Activated CD4-positive, alpha-beta T cell treated with anti-CD3 and anti-CD28 coated beads, Interleukin-2, amount 50 U/mL, for 1 hour (primary cell): ENCODE measurements at places on chromosomes 11 and 22.

- DNase-seq: no peak
Measured at GRCh38 chr11:80261776-80262175, 820.9 kb upstream of the TENM4 start.

DNA sequence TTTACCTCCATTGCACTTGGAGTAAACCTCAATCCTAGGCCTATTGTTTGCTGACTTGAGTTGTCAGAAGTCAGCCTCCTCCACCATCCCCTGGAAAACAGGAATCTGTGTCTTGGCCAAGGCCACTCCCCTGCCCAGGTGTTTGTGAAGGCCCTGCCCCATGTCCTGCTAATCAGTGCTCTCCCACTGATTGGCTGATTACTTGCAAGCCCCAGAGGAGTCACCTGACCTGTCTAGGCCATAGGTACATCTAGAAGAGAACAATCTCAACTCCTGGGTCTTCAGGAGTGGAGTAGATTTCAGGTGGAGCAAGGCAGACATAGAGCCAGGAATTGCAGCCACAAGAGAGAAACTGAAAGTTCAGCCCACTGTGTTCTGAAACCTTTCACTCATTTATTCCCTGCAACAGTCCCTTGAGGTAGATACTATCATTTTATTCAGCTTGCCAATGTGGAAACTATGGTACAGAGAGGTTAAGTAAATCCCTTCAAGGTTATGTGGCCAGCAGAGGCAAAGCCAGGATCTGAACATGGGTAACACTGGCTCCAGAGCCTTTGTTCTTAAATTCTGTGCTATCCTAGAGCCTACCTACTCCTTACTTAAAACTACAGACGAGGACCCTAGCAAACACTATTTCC, 10.4 kb downstream of the OAF start:
- DNase-seq: no peak

GRCh38 chr22:41966607-41967240, 2.5 kb upstream of the SEPTIN3 start:
- DNase-seq: peak; percentile 16

GRCh38 chr11:116928102-116928777, 90.8 kb upstream of the APOA1 start:
- no peak for DNase-seq

GRCh38 chr22:44384563-44385295, 72.0 kb upstream of the SHISAL1 start:
- no peak for DNase-seq

- DNase-seq: no peak
Measured at GRCh38 chr11:103295704-103296103, 186.5 kb downstream of the DYNC2H1 start.

GRCh38 chr11:10551845-10552352, 10.9 kb upstream of the RNF141 start:
- no peak for DNase-seq

GRCh38 chr11:110199184-110199981, 97.0 kb downstream of the RDX start:
- no peak for DNase-seq

DNA sequence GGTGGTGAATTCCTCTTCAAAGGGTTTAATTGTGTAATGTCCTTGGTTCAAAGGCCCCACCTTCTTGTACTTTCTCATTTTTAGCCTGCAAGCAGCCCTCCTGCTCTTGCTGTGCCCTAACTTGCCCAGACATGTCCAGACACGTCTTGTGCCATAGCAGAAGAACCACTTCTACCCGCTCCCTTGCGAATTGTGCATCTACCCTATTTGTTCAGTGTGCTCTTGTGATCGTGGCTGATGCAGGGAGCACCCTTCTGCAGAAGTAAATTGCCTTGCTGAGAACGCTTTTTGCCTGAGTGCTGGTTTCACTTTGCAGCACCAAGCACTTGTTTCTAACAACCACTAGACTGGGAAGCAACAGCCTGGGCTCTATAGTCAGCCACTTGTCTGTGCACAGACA, 249.4 kb downstream of the SBF2 start:
- DNase-seq: no peak

- no peak for DNase-seq
Measured at GRCh38 chr22:46136486-46137217, 13.7 kb upstream of the PPARA start.

DNA sequence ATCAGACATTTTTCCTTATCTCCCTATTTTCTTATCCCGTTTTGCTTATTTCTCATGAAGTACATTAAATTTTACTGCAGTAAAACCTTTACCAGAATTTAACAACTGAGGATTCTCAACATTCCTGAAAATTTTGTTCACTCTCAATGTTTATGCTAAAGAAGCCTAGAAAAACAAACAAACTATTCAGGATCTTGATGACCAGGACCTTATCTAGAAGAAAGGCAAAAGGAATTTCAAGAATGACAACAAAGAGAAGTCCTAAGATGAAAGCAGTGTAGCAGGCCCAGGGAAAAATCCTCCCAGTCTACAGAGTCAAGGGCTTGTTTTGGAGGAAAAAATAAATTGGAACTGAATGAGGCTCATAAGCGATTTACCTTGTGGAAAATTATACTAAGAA, 283.3 kb upstream of the ARHGAP42 start:
- no peak for DNase-seq

- no peak for DNase-seq
Measured at GRCh38 chr11:62752994-62753735, 795 bp downstream of the ZBTB3 start.

DNA sequence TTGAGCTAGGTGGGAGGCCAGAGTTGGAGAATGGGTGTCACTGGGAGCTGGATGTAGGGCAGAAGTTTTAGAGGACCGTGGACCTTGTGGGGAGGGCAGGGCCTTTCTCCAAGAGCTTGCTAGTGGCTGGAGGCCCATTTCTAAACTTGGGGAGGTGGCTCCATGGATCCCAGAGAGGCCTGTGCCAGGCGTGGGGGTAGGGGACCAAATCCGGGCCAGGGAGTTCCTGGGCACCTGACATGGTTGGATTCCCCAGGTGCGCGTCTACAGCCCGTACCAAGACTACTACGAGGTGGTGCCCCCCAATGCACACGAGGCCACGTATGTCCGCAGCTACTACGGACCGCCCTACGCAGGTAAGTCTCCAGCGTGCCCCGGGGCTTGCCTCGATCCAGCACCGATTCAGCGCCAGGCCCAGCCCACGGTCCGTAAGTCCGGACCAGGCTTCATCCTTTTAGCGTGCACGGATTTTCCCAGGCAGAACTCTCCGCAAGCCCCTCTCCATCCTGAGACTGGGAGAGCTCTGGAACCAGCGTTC, 14.2 kb downstream of the PLEKHB1 start:
- no peak for DNase-seq

DNA sequence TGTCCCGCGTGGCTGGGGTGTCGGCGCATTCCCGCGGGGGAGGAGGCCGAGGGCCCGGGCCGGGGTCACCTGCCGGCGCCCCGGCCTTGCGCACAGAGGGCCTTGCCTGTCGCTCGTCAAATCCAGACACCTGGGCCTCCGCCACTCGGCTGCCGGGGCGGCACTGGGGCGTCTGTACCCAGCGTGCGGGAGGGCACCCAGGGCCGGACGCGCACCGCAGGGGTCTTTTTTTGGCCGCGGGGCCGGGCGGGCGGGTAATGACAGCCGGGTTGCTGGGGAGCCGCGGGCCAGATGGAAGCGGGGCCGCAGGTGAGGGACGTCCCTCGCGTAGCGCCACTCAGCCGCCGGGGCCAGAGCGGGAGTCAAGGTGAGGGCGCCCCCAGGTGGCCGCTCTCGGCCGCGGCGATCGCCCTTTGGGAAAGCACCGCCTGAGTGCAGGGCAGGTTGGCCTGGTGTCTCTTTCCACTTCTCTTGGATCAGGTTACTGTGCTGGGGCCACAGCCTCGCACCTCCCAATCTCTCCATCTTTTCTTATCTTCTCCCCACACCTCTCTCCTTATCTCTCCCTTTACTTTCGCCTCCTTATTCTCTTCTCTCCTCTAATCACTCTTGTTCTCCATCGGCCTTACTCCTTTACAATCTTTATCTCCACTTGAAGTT, 3.5 kb downstream of the PHLDB1 start:
- peak; percentile 87 for DNase-seq

- no peak for DNase-seq
Measured at GRCh38 chr11:72225411-72225951, 914 bp downstream of the INPPL1 start.

- no peak for DNase-seq
Measured at GRCh38 chr11:47425611-47426010, 628 bp downstream of the PSMC3 start.
